ENCODE measurements at places on chromosomes 4 and X.

- no peak for DNase-seq
Observed at GRCh38 chr4:72552447-72552846, 16.6 kb downstream of the ADAMTS3 start.

DNA sequence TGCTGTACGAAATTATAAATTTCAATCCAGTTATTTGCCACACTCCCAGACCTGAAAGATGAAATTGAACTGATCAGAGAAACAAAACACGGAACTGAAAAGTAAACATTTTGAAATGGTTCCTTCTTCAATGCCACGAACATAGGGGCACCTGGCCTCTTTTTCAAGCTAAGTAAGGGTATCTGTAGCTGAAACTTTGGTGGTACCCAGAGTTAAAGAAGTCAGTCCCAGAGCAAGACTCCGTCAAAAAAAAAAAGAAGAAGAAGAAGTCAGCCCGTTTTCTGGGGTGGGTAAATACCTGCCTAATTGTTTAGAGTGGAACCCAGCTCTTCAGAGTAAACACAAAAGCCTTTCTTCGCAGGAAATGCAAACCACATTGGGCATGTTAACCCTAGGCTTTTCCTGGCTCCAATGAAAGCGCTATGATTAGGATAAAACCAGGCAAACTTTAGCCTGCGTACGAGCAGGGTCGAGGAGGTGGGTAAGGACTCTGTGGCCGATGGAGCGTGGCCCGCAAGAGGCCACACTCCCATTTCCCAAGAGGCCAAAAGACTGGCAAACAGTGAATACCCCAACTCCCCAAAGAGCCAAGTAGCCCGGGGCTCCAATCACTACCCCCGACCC is 1.3 kb downstream of the ANTXR2 start:
- DNase-seq = no peak

DNA sequence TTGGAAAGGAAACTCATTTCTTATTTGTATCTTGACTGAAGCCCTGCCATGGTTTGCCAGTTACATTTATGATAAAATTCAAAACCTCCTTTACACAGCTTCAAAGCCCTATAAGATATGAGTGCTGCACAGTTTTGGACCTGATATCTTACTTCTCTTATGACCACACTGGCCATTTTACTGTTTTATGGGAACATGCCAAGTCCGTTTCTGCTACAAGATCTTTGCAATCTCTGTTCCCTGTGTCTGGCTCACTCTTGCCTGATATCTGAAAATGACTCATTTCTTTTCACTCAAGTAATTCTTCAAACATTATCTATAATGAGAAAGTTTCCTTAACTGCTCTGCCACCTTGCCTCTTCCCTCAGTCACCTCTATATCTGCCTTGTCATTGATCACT is 247.3 kb downstream of the SPOCK3 start:
- DNase-seq = no peak

DNA sequence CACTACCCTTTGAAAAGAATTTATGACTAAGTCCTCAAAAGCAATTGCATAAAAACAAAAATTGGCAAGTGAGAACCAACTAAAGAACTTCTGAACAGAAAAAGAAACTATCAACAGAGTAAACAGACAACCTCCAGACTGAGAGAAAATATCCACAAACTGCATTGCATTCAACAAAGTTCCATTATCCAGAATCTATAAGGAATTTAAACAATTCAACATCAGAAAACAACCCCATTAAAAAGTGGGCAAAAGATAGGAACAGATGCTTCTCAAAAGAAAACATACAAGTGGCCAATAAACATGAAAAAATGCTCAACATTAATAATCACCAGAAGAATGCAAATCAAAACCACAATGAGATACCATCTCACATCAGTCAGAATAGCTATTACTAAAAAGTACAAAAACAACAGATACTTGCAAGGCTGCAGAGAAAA is 130.2 kb downstream of the GASK1B start:
- no peak for DNase-seq

GRCh38 chr4:134544303-134544770 is 342.7 kb upstream of the PABPC4L start:
- no peak for DNase-seq

- no peak for DNase-seq
Observed at GRCh38 chrX:139581068-139581467, 50.5 kb downstream of the F9 start.

DNA sequence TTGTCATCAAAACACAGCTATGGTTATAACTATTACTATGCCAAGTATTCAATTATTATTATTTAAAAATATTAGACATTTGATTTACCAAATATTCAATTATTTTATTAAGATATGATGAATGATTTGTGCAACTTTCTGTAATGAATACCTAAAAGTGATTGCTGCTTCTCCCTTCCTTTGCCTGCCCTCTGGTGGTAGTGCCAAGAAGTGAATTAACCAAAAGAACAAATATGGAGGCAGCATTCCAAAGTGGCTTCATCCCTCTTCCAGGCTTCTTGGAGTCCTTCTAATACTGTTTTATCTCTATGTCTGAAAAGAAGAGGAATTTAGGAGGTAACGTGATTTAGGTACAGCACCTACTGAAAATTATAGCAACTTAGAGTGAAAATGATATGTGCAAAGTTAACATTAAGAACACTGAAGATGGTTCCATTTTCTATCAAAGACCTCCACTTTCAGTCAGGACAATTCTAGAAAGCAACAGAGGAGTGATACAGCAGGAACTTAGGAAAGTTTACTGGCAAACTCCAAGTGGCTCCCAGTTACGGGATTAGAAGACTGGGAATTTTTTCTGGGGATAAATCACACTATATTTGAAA is 43.0 kb downstream of the ENPEP start:
- no peak for DNase-seq

DNA sequence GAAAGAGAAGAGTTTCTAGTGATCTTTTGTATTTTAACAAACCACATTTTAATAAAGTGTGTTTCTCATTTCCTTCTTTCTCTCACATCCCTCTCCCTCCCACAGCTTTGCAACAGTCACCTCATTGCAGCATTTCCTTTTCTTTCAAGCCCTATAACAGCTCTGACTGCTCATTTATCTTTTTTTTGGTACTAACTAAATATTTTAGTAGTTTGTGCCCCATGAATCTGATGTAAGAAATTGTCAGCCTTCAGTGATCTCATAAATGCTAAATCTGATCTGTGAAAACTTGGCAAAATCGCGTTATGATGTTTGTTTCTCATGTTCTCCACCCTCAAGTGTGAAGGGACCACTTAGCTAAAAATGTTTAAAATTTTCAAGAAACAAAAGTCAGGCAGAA is 258.5 kb upstream of the SLIT2 start:
- DNase-seq = no peak

GRCh38 chr4:185137233-185137925 is 5.7 kb upstream of the SLC25A4 start:
- no peak for DNase-seq

GRCh38 chrX:46383006-46383405 is 162.2 kb downstream of the ZNF674 start:
- DNase-seq = no peak

GRCh38 chrX:13420545-13421183 is 100.8 kb upstream of the ATXN3L start:
- no peak for DNase-seq

Measured in brain pericyte (primary cell).